ENCODE measurements at places on chromosomes 3 and 15.

- DNase-seq: no peak
Measured at GRCh38 chr3:169508426-169508825, 155.1 kb downstream of the MECOM start.

DNA sequence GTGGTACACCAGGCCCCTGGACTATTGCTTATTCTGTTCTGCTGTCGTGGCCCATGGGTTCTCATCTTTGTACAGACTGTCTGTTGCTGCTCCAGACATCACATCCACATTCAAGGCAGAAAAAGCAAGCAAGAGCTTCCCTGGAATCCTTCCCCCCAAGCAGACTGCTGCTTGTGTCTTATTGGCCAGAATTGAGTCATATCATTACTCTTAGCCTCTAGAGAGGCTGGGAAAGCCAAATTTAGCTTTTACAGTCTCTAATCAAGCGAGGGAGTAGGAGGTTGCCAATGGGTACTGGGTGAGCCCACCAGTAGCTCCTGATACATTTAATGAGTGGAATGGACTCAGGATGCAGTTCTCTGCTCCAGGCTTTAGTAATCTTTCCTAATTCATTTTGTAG is 39.4 kb downstream of the RAB6B start:
- no peak for DNase-seq

- no peak for DNase-seq
Measured at GRCh38 chr3:119588112-119588511, 8.8 kb downstream of the ADPRH start.

- no peak for DNase-seq
Measured at GRCh38 chr3:171688593-171688992, 121.7 kb downstream of the PLD1 start.

DNA sequence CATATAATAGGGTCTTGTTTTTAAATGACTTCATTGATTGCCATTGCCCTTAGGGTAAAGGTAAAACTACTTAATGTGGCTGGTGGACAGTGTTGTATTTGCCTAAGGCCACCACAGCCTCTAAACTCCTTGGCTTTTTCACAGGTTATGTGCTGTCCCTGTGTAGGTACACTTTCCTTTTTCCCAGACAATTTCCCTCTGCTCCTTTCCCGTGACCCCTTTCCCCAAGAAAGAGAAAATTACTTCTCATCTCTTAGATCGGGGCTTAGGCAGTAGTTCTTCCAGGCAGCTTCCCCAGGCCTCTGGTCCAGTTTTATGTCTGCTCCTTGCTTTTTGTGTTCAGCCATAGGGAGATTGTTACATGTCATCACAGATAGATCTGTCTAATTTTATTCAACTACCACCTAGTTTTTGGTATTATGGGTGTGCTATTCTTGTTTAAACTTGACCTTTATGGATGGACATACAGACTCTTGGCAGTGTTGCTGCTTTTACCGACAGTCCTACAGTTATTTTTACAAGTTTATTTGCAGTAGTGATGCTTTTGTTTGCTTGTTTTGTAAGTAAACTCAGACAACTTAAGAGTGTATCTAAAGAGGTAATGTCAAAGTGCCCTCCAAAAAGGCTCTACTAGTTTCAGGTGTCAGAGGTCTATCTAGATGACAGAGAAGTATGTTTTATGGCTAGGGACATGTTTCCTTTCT is 20.5 kb upstream of the SCAANT1 start:
- DNase-seq: no peak

GRCh38 chr15:38061856-38062649 is 127.6 kb downstream of the TMCO5A start:
- no peak for DNase-seq

DNA sequence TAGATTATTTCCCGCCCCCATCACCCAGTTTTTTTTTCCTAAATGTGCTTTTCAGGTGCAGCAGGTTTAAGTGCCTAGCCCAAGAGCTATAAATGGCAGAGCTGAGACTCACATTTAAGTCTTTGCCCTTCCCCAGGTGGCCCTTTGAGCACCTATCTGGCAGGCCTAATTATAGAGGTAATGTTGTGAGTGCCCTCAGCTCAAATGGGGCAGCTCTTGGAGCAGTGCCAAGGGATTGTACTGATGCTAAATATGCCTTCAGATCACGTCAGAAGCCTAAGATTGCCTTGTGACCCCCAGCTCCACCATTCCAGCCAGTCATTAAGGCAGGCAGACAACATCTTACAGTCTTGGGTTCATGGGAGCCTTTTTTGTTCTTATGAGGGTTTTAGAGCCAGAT is 159.5 kb downstream of the RPLP1 start:
- DNase-seq: no peak

DNA sequence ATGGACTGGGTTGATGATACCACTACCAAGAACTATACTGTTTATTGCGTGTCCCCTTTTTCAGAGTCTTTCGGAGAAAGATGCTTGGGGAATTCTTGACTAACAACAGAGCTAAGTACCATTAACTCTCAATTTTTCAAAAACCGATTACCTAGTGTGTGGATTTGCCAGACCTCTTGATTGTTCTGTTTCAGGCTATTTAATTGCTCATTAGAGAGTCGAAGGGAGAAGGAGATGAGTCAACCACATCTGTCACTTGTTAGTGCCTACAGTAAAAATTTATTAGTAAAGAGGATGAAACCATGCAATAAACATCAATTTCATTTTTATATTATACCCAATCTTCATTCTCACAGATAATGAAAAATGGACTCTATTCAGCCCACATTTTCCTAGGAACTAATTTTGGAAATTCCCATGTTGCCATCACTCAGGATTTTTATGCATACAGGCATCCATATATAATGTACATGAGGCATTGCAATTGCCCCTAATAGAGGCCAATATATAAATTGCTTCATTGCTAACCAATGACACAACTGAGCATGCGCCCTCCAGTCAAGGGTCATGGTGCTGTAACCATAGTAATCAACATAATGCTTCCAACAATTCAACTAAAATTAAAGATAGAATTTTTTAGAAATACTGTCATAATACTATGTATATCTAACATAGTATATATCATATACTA is 541.7 kb downstream of the TBL1XR1 start:
- DNase-seq: no peak

DNA sequence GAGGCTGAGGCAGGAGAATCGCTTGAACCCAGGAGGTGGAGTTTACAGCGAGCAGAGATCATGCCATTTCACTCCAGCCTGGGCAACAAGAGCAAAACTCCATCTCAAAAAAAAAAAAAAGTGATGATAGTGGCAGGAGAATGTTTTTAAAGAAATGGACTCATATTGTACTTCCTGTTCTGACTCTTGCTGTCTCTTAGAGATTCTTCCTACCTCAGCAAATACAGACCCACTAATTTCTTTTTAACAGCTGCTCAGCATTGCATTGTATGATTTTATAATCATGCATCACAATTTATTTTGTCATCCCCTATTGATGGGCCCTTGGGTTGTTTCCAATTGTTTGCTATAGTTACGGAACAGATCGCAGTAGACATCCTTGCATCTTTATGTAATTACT is 8.8 kb upstream of the ANKDD1A start:
- no peak for DNase-seq

GRCh38 chr3:149706905-149707304 is 45.4 kb downstream of the COMMD2 start:
- DNase-seq: peak; percentile 74

- no peak for DNase-seq
Measured at GRCh38 chr3:72180405-72180804, 395.5 kb upstream of the PROK2 start.

GRCh38 chr15:100193277-100193860 is 148.4 kb downstream of the ADAMTS17 start:
- DNase-seq: no peak

GRCh38 chr3:149613988-149614387 is 43.8 kb downstream of the WWTR1 start:
- DNase-seq: no peak

- no peak for DNase-seq
Measured at GRCh38 chr15:63200464-63201249, 11.3 kb downstream of the RAB8B start.

DNA sequence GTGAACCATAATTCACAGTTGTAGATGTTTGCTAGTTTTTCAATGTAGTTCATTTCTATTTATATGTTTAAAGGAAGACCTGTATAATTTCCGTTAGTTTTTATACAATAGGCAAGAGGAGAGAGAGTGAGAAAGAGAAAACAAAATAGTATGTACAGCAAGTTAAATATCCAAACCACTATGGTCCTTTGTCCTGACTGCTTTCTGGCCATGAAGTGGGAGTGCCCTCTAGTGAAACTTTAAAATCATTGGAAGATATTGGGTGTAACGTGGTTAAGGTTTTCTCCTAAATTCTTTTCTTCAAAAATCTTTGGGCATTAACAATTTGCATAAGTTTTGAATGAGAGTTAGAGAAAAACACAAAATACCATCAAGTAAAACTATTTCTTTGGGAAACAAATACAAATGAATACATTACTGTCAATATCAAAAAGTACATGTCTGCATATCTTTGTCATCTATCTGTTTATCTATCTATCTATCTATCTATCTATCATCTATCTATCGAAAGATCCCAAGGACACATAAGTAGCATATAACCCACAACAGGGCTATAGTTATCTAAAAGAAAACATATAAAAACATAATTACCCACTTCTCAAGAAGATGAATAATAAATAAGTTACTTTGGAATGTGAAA is 534.6 kb upstream of the ATP11B start:
- no peak for DNase-seq

DNA sequence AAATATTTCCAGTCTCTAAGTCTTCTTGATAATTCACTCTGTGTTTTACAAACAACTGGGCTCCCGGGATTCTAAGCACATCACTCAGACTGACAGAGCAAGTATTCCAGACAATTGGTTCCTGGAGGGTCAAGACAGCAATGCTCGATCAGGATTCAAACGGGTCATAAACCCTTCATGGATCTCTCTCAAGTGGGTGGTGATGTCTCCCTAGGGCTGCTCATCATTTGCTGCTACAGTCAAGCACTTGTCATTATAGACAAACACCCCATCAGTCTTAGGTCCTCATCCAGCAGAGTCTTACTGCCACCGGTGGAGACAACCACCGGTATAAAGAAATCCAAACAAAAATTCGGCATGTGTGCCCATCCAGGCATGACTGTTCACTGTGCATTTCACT is 921.1 kb downstream of the FHIT start:
- DNase-seq: no peak

GRCh38 chr3:154129625-154130024 is 8.4 kb downstream of the ARHGEF26 start:
- DNase-seq: no peak

GRCh38 chr15:46848704-46849103 is 868.6 kb upstream of the SEMA6D start:
- DNase-seq: no peak

GRCh38 chr15:76566276-76566675 is 229.7 kb downstream of the ISL2 start:
- DNase-seq: peak; percentile 10

DNA sequence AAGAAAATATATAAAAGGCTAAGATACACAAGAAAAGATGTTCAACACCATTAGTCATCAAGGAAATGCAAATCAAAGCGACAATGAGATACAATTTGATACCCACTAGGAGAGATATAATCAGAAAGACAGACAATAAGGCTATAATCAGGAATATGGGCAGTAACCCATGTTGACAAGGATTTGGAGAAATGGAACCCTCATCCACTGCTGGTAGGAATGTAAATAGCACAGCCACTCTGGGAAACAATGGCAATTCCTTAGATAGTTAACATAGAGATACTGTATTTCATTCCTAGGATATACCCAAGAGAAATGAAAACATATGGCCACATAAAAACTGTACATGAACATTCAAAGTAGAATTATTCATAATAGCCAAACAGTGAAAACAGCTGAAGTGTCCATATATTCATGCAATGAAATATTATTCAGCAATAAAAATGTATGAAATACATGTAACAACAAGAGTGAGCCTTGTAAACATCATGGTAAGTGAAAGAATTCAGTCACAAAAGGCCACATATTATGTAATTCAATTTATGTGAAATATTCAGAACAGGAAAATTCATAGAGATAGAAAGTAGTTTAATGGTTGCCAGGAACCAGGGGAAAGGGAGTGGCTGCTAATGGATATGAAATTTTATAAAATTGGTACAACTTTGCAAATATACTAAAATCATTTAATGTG is 18.2 kb upstream of the COL8A1 start:
- no peak for DNase-seq

GRCh38 chr3:50806031-50806430 is 131.3 kb downstream of the DOCK3 start:
- no peak for DNase-seq

DNA sequence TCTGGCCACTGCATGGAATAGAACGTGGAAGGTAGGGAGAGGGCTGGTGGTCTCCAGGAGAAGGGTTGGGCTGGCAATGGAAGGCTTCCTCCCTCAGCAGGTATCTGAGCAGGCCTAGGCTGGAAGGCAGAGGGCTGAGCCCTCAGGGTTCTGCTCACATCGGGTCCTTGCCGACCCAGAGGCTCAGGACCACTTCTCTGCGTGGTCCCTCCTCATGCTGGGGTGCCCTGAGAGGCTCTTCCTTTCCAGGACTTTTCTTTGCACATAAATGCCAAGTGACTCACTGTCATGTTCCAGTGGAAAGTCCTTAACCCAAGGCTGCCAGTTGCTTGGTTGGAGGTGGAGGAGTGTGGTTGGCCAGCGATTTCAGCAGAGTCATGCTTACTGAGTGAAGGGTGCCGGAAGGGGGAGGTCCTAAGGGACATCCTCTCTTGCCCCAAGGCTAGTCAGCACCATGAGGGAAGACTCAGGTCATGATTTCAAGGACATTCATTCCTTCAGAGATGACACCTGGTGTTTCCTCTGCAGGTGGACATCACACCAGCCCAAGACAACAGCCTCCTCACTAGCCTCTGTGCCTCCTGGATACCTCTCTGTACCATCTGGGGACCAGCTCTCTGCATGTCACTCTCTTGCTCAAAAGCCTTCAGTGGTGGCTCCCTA is 8.2 kb downstream of the SLC6A6 start:
- peak; percentile 53 for DNase-seq

DNA sequence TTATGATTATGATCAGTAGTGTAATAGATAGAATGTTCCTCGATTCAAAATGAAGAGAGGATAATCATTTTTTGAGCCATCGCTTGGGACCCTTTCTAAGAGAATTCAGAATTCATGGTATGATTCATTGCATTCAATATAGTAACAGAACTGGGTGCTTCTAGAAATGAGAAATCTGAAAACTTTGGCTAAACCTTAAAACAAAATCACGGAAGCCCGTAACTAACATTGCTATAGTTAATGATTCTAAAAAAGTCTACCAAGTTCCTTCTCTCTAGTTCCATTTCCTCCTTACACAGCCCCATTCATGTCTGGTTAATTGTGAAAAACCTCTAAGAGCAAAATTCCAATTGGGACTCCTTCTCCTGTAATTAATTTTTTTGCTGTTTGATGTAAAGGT is 217.1 kb downstream of the GBE1 start:
- no peak for DNase-seq

DNA sequence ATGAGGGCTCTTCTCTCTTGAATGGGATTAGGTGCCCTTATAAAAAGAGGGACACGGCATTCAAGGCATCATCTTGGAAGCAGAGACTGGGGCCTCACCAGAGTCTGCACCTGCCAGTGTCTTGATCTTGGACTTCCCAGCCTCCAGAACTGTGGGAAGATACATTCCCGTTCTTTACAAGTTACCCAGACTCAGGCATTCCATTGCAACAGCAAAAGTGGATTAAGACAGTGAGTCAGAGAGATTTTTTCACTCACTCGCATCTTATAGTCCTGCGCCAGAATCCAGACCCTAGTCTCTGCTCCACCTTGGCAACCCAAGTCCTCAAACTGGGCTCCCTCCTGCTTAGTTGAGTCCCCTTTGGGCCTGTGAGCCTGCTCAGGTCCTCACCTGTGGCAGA is 2.7 kb downstream of the LCTL start:
- DNase-seq: no peak

GRCh38 chr3:170614214-170614966 is 28.5 kb upstream of the SLC7A14 start:
- DNase-seq: peak; percentile 63

- no peak for DNase-seq
Measured at GRCh38 chr3:160948273-160948672, 156.9 kb downstream of the B3GALNT1 start.

Measured in fibroblast of the conjunctiva (primary cell).